ENCODE measurements at places on chromosomes 5 and 9.

GRCh38 chr5:149056616-149057165 is 6.2 kb downstream of the SH3TC2 start:
- DNase-seq = no peak

GRCh38 chr5:4019841-4020240 is 424.2 kb downstream of the IRX1 start:
- peak; percentile 51 for DNase-seq

DNA sequence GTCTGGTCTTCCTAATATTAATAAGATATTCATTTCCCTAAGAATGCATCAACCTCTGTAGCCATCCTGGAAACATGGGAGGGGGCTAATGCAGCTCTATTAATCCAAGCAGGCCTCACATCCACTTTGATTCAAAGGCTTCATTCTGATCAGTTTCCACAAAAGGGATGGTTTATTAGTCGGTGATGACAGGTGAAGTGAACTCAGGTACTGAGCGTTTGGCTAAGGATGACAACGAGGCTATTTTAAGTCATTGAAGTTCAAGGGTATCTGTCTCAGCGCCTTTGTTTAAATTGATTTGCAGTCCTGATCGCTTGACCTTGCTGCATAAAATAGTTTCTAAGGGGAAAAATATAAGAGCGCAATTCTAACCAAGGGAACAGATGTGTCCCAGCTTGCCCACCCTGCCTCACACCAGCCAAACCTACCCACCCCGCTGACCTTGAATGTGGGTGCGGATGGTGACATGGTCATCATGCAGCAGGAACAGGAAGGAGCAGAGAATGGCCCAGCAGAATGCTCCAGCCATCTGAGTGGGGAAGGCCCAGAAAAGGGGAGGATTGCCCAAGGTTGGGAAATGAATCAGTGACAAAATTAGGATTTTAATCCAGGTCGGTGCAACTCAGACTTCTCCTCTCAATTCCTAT is 70.5 kb upstream of the ZNF618 start:
- no peak for DNase-seq

DNA sequence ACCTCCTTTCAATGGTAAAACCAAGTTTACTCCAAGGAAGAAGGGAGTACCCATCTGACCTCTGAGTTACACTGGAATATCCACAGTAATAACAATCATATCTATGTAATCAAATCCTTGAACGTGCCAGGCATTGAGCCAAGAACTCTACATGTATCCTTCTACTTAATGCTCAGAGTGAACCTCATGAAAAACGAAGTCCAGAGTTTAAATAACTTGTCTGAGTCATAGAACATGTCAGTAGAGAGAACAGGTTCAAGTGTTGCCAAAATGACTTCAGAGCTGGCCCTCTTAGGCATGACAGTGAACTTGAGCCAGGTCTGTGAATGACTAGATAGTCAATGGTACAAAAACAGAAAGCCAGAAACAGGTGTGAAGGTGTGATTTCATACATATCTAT is 164.1 kb upstream of the ZNF618 start:
- peak; percentile 58 for DNase-seq

DNA sequence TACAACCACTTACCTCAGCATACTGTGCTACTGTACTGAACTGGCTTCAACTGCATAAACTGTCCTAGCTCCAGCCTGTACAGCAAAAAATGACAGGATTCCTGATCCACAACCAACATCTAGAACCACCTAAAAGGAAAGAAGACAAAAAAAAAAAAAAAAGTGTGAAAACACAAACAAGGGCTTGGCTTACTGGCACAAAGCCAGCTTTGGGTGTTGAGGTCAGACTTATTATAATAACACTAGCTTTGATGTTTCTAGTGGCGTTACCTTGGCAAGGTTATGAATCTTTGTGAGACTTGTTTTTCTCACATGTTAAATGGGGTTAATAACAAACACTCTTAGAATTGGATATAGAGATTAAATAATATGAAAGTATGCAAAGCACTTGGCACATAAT is 148.5 kb upstream of the PUM3 start:
- DNase-seq = no peak

DNA sequence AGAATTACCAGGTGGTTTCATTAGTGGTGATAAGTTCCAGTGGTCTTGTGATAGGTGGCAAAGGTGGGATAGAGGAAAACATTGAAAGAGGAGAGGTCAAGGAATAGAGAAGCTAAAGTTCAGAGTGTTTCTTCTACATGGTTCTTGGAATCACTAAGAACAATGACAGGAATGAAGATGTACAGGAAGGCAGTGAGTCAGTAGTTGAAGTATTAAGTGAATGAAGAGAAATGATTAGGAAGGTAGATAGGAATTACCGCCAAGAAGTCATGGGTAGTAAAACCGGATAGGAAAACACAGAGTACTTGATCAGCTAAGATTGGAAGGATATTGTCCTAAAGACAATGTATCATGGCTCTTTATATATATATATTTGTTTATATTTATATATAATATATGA is 37.9 kb upstream of the RASA1 start:
- no peak for DNase-seq

GRCh38 chr5:139951296-139951924 is 91.7 kb downstream of the NRG2 start:
- no peak for DNase-seq

DNA sequence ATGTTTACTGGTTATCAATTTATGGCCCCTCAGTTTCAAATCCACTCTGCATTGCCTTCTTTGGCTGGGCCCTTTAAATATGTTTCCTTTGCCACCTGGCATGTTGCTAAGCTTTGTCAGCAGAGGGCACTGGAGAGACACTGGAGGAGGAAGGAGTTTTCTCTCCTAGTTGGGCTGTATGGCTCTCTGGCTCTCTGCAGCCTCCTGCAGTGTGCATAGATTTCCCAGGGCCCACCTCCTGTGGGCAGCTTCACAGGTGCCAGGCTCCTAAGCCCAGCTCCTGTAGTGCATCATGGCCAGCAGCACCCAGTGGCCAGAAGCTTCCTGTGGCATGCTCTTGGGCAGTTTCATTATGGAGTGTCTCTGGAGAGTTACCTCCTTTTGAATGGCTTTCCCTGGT is 23.3 kb downstream of the CAVIN4 start:
- no peak for DNase-seq

- DNase-seq = no peak
Observed at GRCh38 chr5:140205216-140205615, 30.2 kb downstream of the CYSTM1 start.

GRCh38 chr9:97907632-97908031 is 14.7 kb downstream of the TRMO start:
- DNase-seq = no peak

GRCh38 chr9:100577776-100578448 is at the start of gene CAVIN4:
Gene CAVIN4, plus strand, starts transcription at chr9:100578079. Its CDS starts 65 bp downstream, at chr9:100578144.
- DNase-seq = peak; percentile 20

DNA sequence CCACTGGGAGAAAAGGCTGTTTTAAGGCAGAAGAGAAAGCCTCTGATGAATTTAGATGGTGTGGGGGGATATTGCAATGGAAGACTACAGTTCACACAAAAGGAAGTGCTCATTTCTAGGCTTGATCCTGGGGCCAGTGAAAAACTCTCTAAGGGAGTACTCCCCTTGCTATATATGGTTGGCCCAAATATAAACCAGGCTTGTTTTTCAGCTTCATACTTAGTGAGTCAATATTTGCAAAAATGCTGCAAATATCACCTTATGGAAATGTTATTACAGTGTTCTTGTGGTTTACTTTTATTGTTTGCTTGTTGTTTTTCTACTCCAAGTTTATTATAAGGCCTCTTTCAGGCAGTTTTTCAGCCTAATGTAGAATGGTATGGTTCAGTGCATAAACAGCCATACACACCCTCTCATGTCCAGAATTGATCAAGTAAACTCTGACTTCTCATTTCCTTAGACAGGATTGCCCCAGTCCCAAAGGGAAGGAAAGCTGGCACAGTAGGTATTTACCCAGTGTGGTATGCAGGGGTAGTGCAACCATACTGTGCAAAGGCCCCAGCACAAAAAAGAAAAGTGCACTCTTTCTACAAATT is 115.1 kb downstream of the FEM1C start:
- no peak for DNase-seq

DNA sequence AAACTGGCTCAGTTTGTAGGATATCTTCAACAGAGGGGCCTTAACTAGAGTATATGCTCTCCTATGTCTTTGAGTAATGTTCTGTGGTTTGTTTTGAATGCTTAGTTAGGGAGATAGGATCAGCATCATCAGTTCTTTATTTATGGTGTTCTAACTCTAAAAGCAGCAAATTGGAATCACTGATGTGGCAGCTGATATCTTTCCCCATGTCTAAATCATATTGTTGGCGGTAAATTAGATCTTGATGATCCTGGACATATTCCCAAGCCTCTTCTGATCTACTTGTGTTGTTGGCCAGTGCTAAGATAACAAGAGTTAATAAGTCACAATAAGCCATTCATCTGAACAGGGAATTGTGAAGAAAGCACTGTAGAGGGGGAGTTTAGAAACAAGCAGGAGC is 332.4 kb upstream of the DAB2 start:
- peak; percentile 10 for DNase-seq

DNA sequence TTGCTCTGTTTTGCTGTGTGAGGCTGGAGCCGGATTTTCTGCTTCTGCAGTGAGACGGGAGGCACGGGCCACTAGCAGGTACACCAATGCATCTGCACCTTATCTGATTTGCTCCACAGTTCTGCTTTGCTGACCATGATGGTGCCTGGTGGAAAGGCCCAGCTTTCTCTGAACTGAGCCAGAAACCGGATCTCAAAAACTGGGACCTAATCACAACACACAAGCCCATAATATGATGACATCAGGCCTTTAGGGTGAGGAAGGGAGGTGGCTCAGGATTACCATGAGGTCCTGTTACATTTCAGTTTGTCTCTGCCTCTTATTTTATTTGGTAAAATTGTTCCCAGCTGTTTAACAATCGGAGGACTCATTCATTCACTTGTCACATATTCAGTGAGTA is 49.8 kb downstream of the FGF1 start:
- peak; percentile 14 for DNase-seq

DNA sequence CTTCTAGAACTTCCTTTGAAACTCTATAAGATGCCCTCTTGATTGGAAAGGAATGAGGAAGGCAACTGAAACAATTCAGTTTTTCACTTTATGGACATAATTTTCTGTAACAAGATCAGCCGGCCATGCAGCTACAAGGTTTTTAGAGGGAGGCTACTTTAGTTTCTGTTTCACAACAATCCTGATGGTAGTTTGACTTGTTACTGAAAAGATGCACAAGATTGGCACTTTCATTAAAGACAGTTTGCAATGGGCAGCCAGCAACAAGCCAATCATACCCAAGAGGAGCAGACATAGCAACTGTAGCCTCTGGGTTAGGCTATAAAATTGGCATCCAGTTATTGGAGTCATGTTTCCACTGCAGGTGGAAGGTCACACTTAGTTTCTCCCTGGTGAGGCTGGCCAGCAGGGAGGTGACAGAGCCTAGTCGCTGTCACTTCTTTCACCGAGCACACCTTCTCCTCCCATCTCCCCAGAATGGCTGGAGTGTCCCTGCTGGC is 74.3 kb upstream of the TGFBR1 start:
- no peak for DNase-seq

- DNase-seq = no peak
Observed at GRCh38 chr9:104915753-104916152, 12.2 kb downstream of the ABCA1 start.

GRCh38 chr9:98590101-98590500 is 118.6 kb downstream of the GABBR2 start:
- no peak for DNase-seq

DNA sequence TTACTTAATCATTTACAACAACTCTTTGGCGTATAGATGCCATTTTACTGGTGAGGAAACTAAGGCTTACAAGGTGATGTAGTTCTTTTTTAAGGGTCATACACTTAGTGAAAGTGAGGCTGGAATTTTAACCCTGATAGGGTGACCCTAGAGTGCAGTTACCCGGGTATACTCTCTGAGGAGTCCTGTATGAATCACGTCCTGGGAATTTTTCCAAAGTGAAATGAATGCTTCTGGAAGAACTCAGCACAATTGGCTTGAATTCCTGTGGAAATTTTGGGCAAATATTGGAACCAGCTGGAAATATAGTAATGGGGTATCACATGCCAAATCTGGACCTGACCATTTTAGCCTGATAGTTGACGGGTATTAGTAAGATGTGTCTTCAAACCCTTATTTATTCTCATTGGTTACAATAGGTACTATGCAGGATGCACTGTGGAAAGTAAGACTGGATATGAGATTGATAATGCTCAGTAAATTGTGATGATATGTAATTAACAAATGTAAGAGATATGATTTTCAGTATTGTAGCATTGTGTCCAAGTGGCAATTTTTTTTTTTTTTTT is 14.8 kb downstream of the SUB1 start:
- DNase-seq = no peak

DNA sequence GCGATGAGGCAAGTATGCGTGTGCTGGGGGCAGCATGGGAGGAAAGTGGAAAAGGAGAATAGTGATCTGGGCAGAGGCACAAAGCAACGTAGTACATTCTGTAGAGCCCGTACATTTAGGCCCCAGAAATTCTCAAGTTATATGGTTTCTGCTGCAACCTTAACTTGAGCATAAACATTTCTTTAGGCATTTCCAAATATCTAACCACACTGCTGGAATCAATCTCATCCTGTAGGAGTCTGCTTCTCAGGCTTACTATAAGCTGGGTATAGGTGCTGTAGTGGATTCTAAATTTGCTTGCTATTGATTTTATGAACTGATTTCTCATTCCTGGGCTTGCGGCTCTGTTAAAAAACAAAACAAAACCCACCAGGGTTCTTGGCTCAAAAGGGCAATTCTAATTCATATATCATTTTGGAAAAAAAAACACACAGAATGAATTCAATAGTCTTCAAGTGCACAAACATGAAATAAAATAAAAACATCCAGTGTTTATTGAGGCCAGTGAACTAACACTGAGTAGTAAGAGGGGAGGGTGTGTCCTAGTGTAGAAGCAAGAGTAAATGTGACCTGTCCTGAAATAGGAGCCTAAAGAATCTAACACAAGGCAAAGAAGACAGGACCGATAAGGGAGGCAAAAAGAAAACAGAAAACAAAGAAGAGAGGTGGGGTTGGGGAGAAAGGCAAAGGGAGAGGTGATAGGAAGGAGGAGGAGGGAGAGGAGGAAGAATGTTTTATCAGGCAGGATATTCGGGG is 145.5 kb upstream of the LHFPL2 start:
- DNase-seq = no peak

GRCh38 chr9:134551644-134552348 is 89.8 kb upstream of the COL5A1 start:
- DNase-seq = peak; percentile 84

- peak; percentile 3 for DNase-seq
Observed at GRCh38 chr5:117183326-117183725, 608.7 kb upstream of the SEMA6A start.

DNA sequence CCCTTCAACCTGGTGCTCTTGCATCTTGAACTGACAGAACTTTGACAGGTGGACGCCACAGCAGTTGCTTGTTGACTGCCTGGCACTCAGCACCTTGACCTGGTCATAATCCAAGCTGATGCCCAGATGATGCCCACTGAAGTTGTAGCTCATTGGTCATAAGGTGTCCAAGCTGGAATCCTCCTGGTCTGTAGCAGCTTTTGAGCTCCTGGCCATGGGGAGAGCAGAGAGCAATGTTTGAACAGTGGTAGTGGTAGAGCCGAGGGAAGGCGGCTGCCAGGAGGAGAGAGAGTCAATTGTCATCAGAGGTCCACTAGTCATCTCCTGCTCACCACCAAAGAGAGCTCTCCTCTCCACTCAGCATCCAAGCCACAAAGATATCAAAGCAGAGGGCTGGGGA is 23.3 kb downstream of the CSF2 start:
- DNase-seq = no peak

- DNase-seq = no peak
Observed at GRCh38 chr5:101897914-101898313, 398.2 kb downstream of the SLCO4C1 start.
